ENCODE measurements at places on chromosomes 6 and 20.

- DNase-seq = no peak
These were observed 56.3 kb downstream of the THEMIS start for GRCh38 chr6:127844529-127844928.

DNA sequence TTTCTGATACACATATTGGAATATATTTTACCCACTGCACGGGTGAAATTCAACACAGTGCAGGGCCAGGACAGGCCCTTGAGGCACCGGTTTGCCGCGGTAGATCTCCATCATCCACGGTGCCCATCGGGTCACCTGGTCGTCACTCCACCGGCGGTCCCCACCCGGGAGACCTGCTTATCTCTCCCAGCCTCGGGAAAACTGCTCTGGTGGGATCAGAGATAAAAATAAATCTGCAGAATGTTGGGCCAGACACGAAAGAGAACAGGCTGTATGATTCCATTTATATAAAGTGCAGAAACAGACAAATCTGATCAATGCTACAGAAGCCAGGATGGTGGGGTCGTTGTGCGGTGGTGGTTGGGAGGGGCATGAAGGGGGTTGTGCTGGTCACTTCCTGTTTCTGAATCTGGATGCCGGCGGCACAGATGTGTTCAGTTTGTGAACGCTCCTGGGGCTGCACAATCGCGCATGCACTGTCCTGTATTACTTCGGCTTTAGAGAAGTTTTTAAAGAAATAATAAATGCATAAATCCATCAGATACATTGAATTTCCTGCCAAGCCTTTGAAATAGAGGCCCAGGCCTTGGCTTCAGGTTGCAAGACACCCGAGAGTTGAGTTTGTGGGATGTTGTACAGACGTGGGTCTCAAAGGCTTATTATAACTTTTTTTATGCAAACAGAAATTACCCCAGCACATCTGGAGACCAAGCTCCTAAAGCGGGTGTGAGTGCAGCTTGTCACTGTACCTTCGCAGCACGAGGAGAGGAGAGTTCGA is 54.3 kb downstream of the ANKRD60 start:
- DNase-seq = no peak

DNA sequence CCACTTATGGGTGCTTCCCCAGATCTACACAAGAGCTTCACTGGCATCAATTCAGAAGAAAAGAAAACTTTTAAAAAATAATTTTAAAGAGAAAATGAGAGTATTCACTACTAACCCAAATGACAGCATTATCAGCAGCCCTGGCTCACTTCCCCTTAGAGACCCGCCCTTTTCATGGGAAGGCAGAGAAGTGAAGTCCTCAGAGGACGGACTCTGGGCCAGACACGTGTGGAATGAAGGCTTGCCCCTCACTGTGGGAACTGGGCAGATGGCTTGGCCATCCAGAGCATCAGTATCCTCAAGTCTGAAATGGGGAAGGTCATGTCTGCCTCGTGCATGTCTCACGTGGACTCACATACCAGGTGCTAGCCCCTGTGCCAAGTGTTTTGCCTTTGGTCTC is 63.5 kb downstream of the JAG1 start:
- DNase-seq = no peak

- DNase-seq = no peak
These were observed 1.3 kb downstream of the FAM83C start for GRCh38 chr20:35290887-35291417.

- DNase-seq = no peak
These were observed 13.0 kb downstream of the ZNF451 start for GRCh38 chr6:57102976-57103375.

DNA sequence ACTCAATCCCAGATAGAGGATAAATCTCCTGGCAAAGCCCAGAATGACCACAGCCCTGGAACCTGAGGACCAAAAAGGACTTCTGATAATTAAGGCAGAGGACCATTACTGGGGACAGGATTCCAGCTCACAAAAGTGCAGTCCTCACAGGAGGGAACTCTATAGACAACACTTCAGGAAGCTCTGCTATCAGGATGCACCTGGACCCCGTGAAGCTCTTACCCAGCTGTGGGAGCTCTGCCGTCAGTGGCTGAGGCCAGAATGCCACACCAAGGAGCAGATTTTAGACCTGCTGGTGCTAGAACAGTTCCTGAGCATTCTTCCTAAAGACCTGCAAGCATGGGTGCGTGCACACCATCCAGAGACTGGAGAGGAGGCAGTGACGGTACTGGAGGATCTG is 992 bp downstream of the ZSCAN16 start:
- DNase-seq = no peak

DNA sequence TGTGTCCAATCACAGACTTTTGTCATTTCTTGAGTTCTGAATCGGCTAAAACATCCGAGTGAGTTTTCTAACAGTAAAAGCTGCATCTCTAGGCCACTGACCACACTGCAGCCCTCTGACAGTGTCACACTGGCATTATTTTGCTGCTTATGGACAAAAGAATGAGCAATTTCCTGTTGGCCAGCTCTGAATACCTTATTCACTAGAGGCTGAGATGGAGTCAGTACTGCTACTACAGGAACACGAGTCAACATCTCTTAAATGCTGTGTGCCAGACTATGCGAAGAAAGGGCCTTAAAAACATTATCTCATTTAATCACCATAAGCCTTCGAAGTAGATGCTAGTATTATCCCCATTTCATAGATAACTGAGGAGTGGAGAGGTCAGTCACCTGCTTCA is 42.5 kb upstream of the IPCEF1 start:
- no peak for DNase-seq

DNA sequence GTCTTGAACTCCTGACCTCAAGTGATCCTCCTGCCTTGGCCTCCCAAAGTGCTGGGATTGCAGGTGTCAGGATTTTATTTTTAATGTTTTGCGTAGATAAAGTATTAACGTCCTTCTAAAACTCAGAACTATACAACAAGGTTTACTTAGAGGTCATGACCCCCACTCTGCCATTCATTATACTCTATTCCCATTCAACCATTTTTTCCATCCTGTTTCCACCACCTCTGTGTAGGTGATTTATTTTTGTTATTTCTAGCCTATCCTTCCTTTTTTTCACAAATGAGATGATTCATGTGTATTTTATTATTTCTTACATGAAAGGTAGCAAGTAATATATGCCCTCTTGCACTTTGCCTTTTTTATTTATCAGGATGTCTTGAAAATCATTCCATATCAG is 138.1 kb downstream of the FARS2 start:
- no peak for DNase-seq

Measured in NCI-H526 treated with DMSO at 0.1 percent for 48 hours (cell line).